Astrocyte of the spinal cord (primary cell): ENCODE measurements at places on chromosomes 2 and 18.

DNA sequence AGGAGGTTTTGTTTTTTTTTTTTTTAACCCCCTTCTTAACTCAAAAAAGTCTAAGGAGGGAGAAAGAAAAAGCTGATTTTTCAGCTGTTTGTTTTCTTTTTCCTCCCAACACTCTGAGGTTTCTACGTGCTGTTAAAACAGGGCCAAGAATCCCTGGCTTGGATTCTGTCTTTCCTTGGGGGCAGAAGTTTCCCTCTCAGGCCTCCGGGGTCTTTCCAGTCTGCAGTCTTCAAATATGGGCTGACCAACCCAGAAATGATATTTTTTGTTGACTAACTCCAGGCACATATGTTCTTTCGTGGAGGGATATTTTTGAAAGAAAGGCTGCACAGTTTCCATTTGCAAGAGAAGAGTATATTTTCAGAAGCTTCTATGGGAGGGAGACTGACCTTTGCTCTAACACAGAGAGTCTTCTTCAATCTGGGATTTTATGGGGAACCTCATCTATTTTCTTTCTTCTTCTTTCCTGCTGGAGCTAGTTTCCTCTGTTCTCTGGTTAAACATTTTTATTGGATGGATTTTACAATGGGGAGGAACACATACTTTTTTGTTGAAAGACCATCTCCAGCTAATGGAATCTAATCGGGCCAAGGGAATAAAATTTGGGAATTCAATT is 93.3 kb upstream of the SPRED2 start:
- DNase-seq, result no peak

DNA sequence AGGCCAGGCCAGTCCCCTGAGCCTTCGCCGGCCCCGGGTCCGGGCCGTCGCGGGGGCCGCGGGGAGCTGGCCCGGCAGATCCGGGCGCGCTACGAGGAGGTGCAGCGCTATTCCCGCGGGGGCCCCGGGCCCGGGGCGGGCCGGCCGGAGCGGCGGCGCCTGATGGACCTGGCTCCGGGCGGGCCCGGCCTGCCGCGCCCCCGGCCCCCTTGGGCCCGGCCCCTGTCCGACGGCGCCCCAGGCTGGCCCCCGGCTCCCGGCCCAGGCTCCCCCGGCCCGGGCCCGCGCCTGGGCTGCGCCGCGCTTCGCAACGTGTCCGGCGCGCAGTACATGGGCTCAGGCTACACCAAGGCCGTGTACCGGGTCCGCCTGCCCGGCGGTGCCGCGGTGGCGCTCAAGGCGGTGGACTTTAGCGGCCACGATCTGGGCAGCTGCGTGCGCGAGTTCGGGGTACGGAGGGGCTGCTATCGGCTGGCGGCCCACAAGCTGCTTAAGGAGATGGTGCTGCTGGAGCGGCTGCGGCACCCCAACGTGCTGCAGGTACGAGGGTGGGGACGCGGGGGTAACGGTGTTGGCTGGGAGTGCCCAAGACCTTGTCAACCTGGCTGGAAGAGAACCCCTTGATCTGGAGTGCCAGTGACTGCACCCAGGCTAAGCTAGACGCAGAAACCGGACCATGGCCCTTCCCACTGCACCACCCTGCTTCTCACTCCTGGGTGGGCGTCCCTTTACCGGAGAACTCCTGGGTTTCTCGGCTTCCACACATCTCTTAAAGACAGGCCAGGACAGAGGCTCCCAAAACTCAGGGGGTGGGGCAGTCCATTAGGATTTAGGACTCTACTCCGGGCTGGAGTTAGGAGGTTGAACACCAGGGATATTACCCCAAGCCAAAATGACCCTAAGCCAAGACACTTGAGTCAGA is 739 bp downstream of the PKDCC start:
- DNase-seq, result no peak

- peak; percentile 74 for DNase-seq
Observed at GRCh38 chr2:101151146-101151858, at the start of gene TBC1D8. TBC1D8 (minus strand) TSS chr2:101151382; CDS start chr2:101151253, 129 bp downstream.

DNA sequence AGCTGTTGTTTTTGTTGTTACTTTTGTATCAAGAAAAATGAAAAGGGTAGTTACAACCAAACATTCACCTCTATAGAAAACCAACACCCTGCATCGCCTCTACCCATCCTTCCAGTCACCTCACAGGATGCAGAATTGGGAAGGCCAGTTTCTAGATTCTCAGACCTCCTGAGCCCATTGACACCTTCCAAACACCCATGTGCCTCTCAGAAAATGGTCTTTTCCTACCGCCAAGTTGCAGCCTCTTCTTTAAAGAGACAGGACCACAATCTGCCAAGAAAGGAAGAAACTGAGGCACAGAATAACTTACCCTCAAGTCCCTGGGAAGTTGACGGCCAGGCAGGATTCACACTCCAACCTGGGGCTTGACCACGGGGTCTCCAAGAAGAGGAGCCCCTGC is 101.4 kb downstream of the TNS1 start:
- no peak for DNase-seq

- DNase-seq, result no peak
Observed at GRCh38 chr2:70084973-70085710, 2.1 kb upstream of the PCBP1 start.

GRCh38 chr2:209688385-209688784 is 83.2 kb upstream of the UNC80 start:
- DNase-seq, result no peak

- no peak for DNase-seq
Observed at GRCh38 chr2:132963161-132963560, 293.2 kb upstream of the LYPD1 start.

- peak; percentile 49 for DNase-seq
Observed at GRCh38 chr2:23385351-23385747, 370 bp downstream of the KLHL29 start.

- no peak for DNase-seq
Observed at GRCh38 chr18:36448384-36449290, 151.1 kb downstream of the FHOD3 start.

- DNase-seq, result no peak
Observed at GRCh38 chr2:96795076-96795475, 21.0 kb upstream of the CNNM3 start.

- no peak for DNase-seq
Observed at GRCh38 chr2:133338224-133338623, 230.0 kb downstream of the NCKAP5 start.

DNA sequence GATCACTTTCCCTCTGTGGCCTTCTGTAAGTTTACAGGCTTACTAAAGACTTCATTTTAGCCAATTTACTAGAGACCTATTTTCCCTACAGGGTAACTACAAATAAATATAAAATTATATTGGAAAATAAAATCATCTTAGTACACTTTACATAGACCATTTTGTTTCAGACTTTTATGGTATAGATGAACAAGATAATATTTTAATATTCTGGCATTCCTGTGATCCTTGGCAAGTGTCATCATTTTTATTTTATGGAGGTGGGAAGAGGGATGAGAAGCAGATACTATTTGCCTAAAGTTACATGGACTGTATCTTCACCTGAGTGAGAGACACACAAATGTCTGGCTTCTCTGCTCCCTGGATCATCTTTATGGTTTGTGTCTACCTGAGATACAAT is 149.6 kb upstream of the CWC22 start:
- no peak for DNase-seq

- no peak for DNase-seq
Observed at GRCh38 chr2:147040298-147041120, 804.3 kb upstream of the ACVR2A start.

DNA sequence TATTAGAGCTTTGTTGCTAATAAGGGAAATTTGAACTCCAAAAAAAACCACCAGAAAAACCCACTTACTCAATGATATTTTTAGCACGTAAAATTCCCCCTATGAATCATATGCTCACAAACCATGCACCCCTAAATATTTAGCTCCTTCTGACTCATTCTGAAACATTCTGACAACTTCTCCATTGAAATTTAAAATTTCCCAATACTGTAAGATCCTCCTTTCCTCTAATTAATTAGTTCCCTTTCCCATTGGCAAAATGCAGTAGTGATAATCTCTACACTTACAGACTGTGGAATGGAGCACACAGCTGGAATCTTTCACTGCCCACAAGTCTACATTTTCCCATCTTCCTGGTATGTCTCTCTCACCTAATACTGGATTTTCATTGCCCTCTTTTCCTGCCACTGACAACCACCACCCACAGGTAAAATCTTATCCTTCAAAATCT is 215.8 kb upstream of the ACVR2A start:
- no peak for DNase-seq

- no peak for DNase-seq
Observed at GRCh38 chr18:8455661-8456614, 153.3 kb upstream of the RAB12 start.

DNA sequence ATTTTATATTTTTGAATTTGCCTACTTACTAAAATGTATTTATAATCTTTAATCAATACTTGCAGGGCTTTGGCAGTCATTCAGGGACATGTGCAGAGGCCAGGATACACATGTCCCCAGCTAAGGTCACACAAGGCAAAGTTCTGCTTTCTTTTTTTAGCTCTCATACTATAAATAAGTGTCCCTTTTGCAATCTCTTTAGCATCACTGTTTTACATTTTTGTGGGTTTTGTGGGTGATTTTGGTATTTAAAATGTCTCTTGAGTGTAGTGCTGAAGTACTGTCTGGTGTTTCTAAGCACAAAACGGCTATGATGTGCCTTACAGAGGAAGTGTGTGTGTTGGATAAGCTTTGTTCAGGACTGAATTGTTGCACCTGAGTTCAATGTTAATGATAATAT is 309.0 kb upstream of the GULP1 start:
- DNase-seq, result peak; percentile 92

- peak; percentile 22 for DNase-seq
Observed at GRCh38 chr2:6919901-6920742, 2.9 kb downstream of the RNF144A start.

GRCh38 chr2:1313240-1313924 is 99.9 kb upstream of the TPO start:
- no peak for DNase-seq

GRCh38 chr2:61017556-61018317 is at the start of the genes PEX13 and PUS10:
PEX13 (plus strand) TSS chr2:61017720; CDS start chr2:61017760, 40 bp downstream.
PUS10 (minus strand) TSS chr2:61018255; CDS start chr2:61011890, 6,365 bp downstream.
- DNase-seq, result no peak

GRCh38 chr2:45631955-45632354 is 19.5 kb upstream of the PRKCE start:
- DNase-seq, result no peak

GRCh38 chr2:30203156-30203555 is 28.2 kb upstream of the LBH start:
- DNase-seq, result no peak

GRCh38 chr2:65313126-65313953 is 85.7 kb downstream of the ACTR2 start:
- DNase-seq, result no peak

GRCh38 chr2:2847209-2847676 is 516.2 kb upstream of the MYT1L start:
- DNase-seq, result no peak

DNA sequence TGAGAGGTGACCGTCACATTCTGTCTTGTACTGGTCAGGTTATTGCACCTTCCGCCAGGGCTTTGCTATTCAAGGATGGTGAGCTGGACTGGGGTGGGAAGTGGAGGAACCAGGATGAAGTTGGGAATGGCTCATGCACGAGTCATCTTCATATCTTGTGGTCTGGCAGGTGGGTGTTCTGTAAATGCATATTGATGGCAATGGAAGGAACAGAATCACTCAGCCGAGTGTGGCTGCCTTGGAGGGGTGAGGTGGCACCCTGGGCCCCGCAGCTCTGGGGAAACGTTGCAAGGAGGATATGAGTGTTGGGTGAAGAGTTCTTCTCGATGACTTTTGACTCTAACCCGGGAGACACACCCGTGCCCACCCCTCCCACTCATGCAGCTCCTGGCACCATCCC is 1.2 kb downstream of the NEU2 start:
- DNase-seq, result no peak

DNA sequence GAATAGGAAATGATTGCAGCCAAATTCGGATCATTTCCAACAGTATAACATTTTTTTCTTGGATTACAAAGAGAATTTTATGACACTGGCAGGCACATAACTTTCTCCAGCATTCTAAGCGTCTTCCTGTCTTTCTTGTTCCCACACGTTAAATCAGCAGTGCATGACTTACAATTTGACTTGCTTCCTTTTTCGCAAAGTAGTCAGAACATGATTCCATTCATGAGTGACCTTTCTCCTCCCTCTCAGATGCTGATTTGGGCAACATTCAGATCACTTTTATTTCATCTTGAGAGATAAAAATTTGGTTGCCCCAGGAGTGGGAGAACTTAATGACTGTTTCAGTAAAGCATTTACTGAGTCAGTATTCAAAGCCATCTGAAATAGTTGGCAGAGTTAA is 858.7 kb upstream of the ACVR2A start:
- DNase-seq, result peak; percentile 22

DNA sequence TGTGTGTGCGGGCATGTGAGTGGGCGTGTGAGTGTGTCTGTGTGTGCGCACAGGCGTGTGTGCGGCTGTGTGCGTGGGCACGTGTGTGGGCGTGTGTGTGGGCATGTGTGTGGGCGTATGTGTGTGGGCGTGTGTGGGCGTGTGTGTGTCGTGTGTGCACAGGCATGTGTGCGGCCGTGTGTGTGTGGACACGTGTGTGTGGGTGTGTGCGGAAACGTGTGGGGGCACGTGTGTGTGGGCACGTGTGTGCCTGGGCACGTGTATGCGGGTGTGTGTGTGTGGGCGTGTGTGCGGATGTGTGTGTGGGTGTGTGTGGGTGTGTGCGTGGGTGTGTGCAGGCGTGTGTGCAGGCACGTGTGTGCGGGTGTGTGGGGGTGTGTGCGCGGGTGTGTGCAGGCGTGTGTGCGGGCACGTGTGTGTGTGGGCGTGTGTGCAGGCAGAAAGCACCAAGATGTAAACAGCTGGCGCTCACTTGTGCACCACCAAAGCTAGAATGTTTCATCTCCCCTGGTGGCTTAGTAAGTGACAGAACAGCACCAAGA is 31.2 kb upstream of the ALKAL2 start:
- DNase-seq, result no peak

- DNase-seq, result no peak
Observed at GRCh38 chr2:220103596-220103995, 476.2 kb downstream of the SLC4A3 start.

DNA sequence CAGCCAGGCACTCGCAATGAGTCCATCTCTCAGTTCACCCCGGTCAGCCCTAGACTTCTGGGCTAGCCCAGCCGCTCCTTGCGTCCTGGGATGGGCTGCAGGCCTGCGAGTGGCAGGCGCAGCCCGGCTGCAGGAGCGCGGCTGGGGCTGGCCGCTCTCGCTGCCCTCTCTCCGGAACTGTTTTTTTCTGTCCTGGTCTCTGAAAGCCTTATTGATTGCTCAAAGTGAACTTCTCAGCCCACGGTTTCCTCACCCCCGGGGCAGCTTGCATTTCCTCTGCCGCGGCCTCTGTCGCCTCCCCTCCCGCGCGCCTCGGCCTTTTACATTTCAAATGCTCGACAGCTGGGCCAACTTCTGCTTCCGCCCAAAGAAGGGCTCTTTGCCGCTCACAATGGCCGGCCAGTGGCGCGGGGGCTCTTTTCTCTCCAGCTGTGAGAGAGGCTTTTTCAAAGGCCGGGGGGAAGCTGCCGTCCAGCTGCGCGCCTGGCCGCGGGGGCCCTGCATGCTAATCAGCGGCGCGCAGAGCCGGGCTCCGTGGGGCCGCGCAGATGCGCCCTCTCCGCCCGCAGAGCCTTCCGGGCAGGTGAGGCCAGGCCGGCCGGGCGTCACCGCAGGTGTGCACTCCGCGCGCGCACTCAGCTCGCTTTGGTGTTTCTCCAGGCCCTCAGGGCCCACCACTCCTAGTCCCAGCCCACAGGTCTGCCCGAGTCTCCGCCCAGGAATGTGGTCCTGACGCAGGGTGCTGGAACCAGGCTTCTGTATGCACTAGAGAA is 513.8 kb downstream of the RNF144A start:
- peak; percentile 5 for DNase-seq
